ENCODE measurements at places on chromosomes 6 and 20.

DNA sequence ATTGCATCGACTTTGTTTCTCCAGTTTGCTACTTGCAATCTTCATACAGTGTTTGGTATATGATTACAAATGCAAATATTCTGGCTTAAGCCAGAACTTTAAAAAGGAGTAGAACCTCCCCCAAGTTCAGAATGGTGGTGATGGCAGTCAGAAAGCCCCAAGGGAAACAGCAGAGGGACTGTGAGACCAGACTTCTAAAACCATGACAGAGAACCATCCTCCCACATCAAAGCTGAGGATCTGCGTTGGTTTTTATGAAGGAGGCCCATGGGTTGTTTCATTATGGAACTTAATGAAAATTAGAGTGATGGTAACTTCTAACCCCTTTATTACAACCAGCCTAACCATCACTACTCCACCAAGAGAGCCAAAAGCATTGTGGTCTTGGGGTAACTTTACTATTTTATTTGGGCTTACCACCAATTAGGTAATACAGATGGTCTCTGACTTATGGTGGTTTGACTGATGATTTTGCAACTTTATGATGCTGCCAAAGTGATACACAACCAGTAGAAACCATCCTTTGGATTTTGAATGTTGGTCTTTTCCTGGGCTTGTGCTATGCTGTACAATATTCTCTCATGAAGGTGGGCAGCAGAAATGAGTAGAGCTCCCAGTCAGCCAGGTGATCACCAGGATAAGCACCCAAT, 10.9 kb upstream of the MRS2 start:
- no peak for DNase-seq

- DNase-seq, result no peak
Measured at GRCh38 chr6:166633732-166634535, 6.9 kb upstream of the RPS6KA2 start.

GRCh38 chr6:131651782-131652181, 14.7 kb downstream of the ENPP3 start:
- no peak for DNase-seq

DNA sequence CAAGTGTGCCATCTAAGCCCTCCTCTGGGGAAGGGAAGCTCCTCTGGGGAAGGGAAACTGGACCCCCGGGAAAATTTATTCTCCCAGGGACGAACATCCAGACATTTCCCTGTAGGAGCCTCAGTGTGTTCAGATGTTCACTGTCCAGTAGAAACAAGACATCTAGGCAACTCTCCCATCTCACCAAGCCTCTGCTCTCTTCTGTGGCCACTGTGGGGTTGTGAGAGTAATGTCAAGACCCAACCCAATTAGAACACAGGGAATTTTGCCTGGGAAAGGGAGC, 3.6 kb upstream of the PTGIS start:
- DNase-seq, result no peak

DNA sequence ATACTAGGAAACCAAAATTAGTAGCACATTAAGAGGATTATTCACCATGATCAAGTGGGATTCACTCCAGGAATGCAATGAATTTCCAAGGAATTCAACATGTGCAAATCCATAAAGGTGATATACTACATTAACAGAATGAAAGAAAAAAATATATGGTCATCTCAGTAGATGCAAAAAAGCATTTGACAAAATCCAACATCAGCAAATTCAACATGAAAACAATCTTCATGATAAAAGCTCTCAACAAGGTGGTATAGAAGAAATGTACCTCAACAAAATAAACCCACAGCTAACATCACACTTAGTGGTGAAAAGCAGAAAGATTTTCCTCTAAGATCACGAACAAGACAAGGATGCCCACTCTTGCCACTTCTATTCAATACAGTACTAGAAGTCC, 74.4 kb upstream of the PDE10A start:
- DNase-seq, result no peak

DNA sequence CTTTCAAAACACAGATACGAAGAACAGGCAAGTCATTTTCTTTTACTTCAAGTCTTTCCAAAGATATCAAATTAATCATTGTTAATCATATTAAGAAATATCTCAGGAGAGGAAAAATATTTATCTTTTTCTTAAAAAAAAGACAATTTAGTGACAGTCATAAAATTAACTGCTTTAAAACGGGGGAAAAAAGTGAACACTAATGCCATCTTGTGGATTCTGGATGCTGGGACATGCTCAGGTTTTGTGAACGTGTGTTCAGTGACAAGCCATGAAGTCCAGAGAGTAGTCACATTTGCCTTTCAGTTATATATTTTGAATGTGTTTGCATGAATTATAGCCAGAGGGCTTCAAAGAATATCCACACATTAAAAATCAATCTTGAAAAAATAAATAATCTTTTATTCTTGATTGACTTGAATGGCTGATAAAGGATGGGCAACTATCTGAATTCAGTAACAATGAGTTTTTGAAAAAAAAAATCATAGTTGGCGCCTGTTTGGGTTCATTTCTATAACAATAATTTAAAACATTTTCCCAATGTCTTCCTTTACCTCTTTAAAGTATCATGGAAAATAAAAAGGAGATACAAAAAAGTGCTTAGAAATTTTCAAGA, 74.7 kb upstream of the NOX3 start:
- no peak for DNase-seq

GRCh38 chr20:62700261-62700930, 8.2 kb upstream of the NTSR1 start:
- DNase-seq, result no peak

GRCh38 chr6:45555981-45556771, 178.4 kb upstream of the SUPT3H start:
- DNase-seq, result no peak

DNA sequence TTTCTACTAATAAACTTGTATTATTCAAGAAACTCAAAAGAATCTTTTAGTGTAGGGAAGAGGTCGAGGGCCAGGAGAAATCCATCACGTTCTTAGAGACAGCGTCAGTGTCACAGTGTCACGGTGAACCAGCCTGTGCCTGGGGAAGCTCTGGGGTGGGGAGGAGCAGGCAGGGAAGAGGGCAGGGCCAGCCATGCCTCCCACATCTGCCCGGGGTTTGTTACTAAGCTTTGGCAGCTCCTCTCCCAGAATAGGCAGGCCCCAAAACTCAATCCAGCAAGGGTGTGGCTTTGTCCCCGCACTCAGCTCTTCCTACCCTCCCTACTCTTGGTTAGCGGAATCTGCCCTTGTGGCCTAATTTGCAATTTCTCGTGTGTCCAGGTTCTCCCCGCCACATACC, 72.9 kb downstream of the TCP11 start:
- no peak for DNase-seq
